Transverse colon (tissue), 4 donors: ENCODE measurements at places on chromosomes 4 and X.

- no peak for DNase-seq
These were observed 1064.4 kb downstream of the PCDH7 start for GRCh38 chr4:31784558-31784957.

DNA sequence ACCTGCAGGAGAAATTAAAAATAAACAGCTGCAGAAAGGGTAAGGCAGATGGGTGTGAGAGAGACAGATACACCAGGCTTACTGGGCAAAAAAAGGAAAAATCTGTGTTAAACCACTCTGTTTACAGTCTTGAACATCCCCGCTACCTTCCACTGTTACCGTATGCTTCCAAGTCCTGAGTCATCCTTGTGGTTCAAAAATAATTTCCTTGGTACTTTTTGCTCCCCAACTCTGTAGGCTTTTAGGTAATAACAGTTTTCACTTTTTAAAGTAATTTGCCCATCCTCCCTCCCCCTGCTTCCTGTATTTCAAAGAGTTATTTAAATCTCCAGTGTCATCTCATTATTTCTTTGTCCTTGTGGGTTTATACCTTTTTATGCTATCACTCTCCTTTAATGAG is 210.1 kb upstream of the FAT4 start:
- no peak for DNase-seq

DNA sequence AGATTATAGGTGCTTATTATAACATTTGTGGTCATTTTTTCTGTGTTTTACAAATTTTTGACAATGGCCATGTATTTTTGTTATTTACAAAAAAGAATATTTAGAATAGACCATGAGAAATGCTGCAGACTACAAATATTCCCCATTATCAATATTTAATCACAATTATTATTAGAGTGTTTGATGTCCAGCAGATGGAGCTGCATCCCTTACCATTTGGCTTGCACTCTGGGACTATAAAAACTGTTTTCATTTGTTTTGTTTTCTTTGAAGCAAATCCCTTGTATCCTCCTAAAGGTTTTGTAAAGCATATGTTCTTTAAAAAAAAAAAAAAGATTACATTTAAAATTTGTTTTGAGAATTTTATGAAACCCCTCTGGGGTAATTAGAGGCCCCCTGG is 85.6 kb upstream of the CXorf66 start:
- DNase-seq = no peak

GRCh38 chr4:43547561-43547960 is 655.0 kb downstream of the GRXCR1 start:
- no peak for DNase-seq

DNA sequence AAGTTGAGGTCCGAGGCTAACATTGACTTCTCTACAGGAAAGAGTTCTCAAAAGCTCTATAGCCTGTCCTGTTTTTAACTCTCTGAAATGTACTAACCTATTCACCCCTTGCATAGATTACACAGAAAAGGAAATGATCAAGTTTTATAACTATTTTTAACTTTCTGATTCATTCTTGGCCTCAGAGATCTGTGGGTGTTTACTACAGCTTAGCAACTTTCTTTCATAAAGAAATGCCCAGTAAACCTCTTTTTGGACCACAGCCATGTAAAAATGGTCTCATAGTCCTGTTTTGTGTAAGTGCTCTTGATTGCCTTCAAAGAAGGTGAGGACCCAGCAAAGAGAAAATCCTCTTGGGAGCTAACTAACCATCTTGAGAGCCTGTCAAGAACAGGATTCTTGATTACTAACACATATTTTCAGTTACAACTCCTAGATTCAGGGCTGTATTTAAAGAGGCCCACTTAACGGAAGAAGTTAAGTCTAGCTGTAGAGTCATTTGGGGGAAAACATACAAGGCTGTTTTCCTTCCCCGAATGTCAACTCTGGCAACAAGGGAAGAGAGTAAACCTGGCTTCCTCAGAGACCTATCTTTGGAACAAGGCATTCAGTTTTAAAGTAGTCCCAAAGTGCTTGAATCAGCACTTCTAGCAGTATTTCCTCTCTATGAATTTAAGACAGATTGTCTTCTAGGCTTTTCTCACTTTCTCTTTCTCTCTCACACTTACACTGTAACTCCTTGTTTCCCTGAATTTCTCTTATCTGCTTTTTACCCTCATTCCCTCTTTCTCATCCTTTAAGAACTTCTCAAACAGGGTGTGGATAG is 78.2 kb downstream of the IL21 start:
- DNase-seq = no peak

DNA sequence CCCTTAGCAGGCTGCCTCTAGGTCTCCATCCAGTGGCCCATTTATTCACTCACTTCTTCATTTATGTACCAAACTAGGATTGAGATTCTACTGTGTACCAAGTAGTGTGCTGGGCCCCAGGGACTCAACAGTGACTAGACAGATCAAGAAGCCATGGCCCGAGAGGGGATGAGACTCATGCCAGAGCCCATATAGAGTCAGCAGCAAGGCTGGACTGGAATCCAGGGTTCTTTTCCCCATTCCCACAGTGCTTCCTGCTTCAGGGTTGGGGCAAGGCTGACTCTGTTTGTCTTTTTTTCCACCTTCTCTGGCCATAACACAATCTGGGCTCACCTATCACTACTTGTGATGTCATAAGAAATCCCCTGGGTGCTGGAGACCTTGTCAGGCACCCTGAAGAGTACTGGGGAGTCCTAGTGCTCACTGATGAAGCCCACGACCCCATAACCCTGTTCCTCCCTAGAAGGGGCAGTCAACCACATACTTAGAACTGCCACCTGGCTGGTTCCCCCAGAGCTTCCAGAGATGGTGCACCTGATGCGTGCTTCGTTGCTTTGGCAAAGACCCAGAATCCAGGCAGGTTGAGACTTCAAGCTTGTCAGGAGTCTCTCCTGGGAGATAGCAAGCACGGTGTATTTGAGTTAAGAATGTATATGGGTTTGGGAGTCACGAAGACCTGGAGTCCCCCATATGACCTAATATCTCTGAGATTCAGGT is 6.2 kb downstream of the RTL5 start:
- no peak for DNase-seq

- DNase-seq = no peak
These were observed 1254.4 kb downstream of the PCDH7 start for GRCh38 chr4:31974490-31975002.
